NCI-H748 treated with DMSO at 0.1 percent for 48 hours (cell line): ENCODE measurements at places on chromosomes 7 and 10.

DNA sequence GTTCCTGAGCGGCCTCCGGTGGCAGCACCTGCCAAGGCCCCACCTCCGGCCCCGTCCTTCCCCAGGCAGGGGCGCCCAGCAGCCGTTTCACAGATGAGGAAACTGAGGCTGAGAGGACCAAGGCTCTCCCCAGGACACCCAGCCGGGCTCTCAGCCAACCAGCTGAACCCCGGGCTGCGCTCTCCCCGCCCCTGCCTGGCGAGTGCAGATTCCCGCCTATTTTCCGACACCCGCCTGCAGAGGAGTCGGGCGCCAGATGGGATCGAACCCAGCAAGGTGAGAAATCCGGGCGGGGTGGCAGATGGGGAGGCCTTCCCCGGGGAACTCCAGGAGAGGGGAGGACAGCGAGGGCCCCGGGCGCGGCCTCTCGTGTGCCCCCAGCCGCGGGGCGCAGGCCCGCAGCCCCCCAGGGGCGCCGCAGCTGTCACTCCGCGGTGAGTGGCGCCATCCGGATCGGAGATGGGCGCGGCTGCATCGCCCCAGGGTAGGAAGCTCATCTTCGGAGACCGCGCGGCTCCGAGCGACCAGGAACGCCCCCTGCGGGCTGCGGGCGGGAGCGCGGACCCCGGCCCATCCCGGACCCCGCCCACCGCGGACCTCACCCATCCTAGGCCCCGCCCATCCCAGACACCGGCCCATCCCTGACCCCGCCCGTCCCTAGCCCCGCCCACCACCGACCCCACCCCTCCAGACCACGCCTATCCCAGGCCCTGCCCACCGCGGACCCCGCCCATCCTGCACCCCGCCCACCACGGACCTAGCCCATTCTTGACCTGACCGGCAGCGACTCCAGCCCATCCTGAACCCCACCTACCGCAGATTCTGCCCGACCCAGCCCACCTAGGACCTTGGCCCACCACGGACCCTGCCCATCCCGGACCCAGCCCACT, 90.3 kb downstream of the MICALL2 start:
- DNase-seq, result peak; percentile 78

- no peak for DNase-seq
Observed at GRCh38 chr10:17316488-17317170, 88.6 kb downstream of the VIM start.

DNA sequence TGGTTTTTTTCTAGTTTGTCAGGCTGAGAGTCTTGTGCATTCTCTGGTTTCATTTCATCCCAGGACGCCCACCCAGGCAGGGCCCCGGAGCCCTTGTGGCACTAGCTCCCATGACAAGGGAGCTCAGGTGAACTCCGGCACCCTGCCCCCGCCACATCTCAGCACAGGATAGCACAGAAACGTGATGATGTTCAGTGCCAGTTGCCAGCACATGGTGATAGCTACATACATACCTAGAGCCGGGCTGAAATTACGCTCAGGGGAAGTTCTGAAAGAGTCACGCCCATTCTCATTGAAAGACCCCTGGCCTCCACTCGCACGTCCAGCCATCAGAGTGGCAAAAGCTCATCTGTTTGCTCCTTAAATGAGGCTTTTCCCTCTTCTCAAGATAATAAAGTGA, 273.7 kb downstream of the PTPRN2 start:
- DNase-seq, result no peak

DNA sequence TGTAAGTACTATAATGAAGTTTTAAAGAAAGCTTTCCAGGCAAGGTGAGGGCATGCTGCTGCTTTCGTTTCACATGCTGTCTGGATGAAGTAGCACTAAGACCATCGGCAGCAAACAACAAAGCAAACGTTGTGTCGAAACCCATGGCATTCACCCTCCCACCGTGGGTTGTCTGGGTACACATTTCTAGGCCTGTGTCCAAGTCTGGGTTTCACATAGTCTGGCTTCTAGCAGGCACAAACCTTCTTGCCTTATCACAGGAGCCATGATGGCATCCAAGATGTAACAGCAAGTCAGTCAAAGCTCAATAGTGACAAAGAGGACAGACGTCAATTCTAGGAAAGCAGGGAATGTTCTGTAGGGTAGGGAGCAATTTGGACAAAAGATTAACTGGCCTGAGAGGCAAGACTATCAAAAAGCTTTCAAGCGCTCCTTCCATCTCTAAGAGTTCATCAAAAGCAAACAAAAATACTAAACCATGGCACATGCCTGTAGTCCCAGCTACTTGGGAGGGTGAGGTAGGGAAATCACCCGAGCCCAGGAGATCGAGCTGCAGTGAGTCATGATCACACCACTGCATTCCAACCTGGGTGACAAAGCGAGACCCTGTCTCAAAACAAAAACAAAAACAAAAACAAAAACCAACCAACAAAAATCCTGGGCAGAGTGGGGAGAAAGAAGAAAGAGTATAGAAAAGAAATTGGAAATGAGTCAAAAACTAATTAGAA, 42.7 kb downstream of the PAXIP1 start:
- no peak for DNase-seq

GRCh38 chr7:22680482-22680911, 46.5 kb upstream of the IL6 start:
- no peak for DNase-seq

DNA sequence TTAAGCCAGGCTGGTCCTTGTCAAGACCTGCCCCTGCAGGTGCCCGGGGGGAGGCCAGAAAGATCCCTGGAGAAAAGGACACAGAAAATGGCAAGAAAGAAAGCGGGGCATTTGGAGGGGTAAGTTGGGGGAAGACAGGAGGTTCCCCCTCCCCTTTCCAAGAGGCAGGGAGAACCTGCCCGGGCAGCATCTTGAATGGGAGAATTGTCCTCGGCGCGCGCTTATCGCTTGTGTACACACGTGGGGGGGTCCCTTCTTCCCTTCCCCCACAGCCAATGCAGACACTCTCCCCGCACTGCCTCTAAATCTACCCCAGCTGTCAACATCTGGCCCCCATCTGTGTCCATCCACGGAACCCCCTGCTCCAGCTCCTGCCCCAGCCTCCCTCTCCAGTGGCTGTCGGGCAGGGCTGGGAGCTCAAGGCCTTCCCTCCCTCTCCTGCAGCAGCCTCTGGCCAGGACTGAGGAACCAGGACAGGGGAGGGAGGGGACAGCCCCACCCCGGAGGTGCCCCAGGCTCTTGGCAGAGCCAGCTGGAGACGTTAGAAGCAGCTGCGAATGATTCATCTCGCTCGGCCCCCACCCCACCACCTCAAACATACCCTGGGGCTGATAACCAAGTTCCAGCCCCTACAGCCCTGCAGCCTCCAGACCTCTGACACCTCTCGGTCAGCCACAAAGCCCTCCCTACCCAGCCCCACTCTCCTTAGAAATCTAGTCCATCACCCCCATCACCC, 25.3 kb downstream of the EPHB4 start:
- no peak for DNase-seq

DNA sequence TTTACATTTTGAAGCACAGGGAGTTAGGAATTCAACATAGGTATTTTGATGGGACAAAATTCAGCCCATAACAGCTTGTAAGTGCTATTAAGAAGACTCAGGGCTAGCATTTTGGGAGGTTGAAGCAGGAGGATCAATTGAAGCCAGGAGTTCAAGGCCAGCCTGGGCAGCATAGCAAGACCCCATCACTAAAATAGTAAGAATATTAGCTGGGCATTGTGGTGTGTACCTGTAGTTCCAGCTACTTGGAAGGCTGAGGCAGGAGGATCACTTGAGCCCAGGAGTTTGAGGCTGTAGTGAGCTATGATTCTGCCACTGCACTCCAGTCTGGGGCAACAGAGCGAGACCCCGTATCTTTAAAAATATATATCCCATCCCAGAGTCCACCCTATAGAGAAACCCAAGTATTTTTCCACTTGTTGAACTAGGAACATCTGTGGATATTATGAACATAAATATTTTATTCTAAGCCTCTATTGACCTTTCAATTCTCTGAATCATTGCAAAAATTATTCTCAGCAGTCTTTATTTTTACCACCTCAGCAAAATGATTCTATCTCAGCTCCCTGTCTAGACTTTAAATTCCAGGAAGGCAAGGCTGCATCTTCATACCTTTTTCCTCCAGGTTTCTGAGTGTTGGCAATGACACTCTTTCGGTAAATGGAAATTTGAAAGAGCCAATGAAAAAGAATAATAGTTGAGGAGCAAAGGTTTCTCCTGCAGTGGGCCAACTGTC, 181.0 kb downstream of the GALNT17 start:
- no peak for DNase-seq

- no peak for DNase-seq
Observed at GRCh38 chr10:7015457-7015856, 395.4 kb downstream of the SFMBT2 start.
